ENCODE measurements at places on chromosomes 5 and 9. TPM values are rescaled to one million over a fixed set of nuclear protein-coding genes. Genes with fewer than 3 reads are reported as not detected.
A peak's percentile ranks its signal among the peaks of the same experiment; 100 is the strongest.

- ATAC-seq = no peak
Measured at GRCh38 chr9:128940271-128940921, 7.0 kb downstream of the DOLK start.

DNA sequence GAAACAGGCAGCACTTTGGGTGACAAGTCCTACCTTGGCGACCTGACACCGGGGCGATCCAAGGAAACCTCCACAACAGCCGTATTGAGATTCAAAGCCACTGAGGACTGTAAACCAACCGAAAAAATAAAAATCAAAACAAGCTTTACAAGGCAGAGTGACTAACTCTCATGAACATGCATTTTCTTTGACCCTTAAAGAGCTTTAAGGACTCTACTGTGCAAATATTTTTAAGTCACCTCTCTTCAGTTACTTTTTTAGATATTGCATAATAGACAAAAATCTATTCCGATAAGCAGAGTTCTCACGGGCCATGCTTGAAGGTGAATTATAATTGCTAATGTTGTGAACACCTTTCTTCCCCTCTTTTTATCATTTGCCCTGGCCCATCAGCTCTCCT, 38.3 kb downstream of the EQTN start:
- no peak for ATAC-seq

GRCh38 chr9:76618762-76619161, 145.5 kb upstream of the PCA3 start:
- ATAC-seq = no peak

DNA sequence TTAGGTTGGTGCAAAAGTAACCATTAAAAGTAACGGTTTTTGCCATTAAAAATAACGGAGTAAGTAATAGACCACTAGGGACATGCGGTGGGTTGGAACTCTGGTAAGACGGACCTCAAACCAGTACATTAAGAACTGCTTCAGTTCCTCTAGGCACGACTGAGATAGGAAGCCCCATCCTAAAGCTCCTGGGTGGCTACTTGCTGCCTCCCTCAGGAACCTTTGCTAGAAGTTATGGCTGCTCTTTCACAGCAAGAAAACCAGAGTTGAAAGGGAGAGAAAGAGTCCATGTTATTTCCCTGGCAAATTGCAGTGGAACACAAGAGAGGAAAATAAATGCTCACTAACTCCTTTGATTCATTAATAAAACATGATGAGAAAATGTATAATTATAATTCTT, 47.6 kb downstream of the MCTP1 start:
- no peak for ATAC-seq

- no peak for ATAC-seq
Measured at GRCh38 chr9:77847059-77847499, 184.5 kb downstream of the GNAQ start.

DNA sequence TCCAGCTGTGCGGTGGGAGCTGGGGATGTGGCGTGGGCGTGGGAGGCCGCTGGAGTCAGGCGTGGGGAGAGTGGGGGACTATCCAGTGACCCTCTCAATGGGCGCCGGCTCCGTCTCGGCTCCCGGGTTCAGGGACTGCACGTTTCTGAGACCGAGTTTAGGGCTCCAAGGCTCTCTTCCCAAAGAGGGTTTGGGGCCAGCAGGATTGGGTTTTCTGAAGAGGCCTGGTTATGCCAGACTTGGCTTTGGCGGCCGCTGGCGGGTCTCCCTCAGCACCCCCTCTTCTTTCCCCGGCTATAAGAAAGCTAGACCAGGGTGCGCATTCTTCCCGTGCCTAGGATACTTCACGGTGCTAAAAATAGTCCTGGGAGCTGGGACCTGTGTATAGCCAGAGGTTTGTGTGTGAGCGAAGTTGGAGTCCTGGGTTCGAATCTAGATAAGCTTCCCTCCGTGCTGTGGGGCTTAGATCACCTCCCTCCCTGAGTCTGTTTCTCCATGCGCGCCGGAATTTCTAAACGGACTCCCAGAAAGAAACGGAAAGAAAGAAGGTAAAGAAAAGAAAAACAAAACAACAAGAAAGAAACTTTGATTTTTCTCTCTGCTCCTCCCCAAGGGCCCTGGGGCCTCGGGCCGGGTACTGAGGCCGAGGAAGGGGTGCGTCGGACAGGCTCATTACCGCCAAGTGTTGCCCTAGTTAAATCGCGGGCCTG, 5.0 kb downstream of the HAND1 start:
- no peak for ATAC-seq

GRCh38 chr5:82356808-82357671, 78.9 kb upstream of the RPS23 start:
- peak; percentile 76 for ATAC-seq

GRCh38 chr5:41885286-41885685, 15.1 kb upstream of the OXCT1 start:
- ATAC-seq = no peak

DNA sequence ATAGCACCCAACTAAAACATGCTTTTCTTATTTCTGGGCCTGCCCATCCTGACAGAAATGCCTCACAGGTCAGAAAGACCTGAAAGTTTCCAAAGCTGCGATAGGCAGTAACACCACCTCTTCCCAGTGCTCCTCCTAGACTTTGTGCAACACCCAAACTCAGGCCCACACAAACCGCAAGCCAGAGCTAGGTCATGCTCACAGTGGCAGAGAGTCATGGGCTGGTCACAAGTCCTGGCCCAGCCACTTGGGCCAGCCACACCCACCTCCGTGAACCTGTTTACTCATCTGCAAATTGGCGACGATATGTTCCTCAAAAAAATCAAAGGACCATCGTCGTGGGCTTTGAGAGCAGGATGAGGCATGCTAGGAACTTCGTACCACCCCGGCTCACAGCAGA, 44.0 kb upstream of the SLC25A51 start:
- no peak for ATAC-seq

DNA sequence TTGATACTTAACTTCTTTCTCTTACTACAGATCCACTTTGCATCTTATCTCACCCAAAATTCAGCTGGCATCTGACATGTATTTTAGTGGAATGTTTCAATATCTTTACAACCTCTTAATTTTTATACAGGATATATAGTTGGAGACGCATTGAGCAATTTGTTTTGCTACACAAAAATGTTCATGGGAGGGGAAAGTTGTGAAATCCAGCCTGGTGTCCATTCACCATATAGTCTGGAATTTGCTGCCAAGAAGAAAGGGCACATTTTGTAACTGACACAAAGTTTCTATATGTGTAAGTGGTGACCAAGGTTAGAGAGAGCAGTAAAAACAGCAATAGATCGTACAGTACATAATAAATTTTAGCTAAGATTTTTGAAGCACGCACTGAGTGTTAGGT, 14.0 kb upstream of the CHD1 start:
- ATAC-seq = no peak

- ATAC-seq = no peak
Measured at GRCh38 chr5:139386050-139386438, 2.9 kb upstream of the SLC23A1 start.

GRCh38 chr5:165620394-165620793, 2115.0 kb downstream of the MAT2B start:
- peak; percentile 16 for ATAC-seq

The PNPLA7 gene
- 0.79 TPM for total RNA-seq

The OCLN gene
- 1.8 TPM for total RNA-seq

The CNTNAP3B gene
- total RNA-seq = 0.61 TPM

The SLC34A1 gene
- total RNA-seq = 0.05 TPM

The PHF24 gene
- total RNA-seq = 0.19 TPM

Data from motor neuron (in vitro differentiated cells).